RPMI7951 (cell line): ENCODE measurements at places on chromosomes 5 and 9.

GRCh38 chr9:122297512-122297911, 32.8 kb downstream of the MRRF start:
- DNase-seq = no peak

DNA sequence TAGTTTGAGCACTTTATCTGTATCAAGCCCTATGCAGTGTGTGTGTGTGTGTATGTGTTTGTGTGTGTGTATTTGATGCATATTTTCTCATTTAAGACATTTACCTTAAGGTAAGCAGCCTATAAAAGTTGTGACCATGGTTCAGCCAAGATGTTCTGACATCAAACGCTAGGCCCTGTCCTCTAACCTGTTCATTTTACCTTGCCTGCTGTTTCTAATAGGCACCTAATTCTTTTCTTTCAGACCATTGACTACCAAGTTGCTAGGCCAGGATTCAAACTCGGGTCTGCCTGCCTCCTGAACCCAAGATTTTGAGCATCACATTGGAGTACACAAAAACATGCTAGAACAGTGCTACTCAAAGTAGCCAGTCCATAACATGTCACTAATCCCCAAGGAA, 274.5 kb downstream of the PLK2 start:
- DNase-seq = no peak

- no peak for DNase-seq
Measured at GRCh38 chr9:6147846-6148245, 67.8 kb upstream of the IL33 start.

DNA sequence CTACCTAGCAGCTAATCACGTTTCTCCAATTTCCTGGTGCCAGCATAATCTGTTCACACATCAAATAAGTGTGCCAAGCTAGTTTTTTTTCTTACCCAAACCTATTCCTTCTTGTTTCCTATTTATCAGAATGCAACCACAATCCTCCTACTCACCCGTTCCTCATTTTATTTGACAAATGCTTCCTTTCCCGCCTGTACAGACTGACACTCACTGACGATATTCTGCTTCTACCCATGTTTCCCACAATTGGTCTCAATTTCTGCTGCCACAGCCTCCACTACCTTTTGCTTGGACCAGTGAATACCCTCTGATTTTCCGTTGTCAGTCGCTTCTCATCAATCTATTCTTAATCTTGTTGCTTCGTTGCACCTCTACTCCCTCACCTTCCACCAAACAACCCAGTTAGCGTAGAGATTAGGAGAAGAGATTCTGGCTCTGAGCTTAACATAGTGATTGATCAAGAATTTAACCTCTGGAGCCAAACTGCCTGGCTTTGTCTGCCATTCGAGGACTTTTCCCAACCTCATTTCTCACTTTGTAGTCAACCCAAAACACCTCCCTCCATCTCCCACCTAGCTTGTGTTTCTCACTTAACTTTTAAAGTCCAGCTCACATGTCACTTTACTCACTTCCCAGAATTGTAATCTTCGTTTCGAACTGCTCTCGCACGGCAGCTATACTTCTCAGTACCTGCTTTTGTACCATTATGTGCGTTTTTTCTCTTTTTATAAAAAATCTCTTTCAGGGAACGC, 729 bp upstream of the TMEM38B start:
- no peak for DNase-seq

GRCh38 chr5:109743770-109744212, 54.1 kb downstream of the MAN2A1 start:
- peak; percentile 82 for DNase-seq

DNA sequence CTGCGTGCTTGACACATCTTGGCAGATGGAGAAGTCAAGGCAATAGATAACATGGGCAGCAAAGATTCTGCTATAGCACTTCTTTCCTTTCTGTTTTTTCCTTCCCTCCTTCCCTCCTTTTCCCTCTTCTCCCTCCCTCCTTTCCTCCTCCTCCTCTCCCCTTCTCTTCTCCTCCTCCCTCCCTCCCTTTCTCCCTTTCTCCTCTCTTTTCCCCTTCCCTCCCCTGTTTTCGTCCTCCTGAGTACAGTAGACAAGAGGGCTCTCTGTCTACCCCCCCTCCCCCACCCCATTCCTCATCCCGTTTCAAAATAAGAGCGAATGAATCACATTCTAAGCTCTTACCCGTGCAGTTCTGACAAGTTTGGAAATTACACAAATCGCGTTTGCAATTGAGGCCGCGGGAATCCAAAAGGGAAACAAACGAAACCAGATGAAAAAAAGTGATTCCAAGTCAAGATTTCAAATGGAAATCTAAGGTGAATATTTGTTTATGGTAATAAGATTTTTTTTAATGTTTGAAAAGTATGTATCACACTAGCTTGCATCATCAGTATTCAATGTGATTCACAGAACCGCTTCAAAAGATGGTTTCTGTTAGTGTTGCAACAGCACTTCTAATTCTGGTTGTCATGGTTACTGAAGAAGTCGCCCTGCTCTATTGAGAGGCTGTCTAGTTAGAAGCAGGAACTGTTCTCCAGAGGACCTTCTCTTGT, 1.3 kb downstream of the NIM1K start:
- peak; percentile 87 for DNase-seq

DNA sequence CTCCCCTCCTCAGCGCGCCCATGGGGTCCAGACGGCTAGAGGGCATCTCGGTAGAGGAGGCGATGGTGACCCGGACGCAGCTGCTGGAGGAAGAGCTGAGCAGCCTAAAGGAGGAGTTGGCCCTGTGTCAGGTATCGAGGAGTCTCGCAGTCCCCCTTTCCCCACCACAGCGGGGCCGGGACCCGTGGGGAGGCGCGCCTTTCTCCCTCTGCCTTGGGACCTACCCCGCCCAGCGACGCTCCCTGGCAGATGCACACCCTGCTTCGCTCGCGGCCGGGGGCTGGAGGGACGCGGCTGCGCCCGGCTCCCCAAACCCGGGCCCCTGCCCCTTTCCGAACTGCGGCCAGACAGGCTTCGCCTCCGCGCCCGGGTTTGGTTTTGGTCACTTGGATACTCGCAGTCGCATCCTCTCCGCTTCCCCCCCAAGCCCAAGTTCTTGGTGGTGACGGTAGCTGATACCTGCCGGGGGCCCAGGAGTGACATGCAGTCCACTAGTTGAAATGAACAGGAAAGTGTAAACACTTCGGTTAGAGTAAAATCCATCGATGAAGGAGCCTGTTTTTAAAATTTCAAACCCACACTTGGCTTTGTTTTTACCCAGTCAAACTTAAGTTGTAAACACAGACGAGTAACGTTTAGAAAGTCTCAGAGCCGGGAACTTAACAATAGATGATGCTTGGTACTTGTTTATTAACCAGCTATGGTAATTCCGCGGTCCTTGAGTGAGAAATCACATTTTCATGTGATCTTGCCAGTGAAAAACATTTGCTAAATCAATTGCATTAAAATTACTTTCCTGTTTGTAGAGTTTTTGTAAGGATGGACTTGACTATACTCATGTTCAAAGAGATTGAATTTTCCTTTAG, 688 bp downstream of the CNTLN start:
- DNase-seq = peak; percentile 55

- peak; percentile 93 for DNase-seq
Measured at GRCh38 chr5:159905496-159905895, 10.8 kb upstream of the ADRA1B start.

- no peak for DNase-seq
Measured at GRCh38 chr5:155556222-155556621, 542.7 kb downstream of the KIF4B start.

DNA sequence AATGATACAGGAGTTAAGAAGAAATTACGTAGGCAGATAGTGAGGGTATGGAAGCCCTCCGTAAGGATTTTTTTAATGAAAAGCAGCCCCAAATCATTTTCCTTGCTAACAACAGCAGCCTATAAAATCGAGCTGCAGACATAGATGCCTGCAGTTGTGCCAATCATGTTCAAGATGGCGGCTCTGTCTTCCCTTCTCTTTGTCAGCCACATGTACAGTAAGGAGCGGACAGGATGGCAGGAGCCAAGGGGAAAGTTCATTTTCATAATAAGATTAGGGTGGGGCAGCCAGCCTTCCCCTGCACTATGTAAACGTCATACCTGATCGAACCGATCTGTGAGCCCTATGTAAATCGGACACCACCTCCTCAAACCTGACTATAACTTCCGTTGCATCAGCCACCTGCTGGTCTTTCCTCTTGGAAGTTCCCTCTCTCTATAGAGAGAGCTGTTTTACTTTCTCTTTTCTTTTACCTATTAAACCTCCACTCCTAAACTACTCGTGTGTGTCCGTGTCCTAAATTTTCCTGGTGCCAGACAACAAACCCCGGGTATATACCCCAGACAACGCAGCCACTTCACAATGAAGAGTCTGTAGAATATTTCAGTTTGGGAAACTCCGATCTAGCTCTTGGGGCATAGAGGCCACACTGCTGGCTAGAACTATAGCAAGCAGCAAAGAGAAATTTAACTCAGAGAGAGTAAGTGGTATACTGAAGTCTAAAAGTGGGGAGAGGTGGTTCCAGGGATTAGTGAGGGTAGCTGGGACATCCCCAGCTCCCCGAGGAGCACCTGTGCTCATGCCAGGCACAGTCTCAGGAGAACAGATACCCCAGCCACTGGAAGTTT, 20.8 kb upstream of the SLC24A2 start:
- DNase-seq = no peak

- no peak for DNase-seq
Measured at GRCh38 chr9:74281674-74282073, 215.5 kb upstream of the RORB start.

DNA sequence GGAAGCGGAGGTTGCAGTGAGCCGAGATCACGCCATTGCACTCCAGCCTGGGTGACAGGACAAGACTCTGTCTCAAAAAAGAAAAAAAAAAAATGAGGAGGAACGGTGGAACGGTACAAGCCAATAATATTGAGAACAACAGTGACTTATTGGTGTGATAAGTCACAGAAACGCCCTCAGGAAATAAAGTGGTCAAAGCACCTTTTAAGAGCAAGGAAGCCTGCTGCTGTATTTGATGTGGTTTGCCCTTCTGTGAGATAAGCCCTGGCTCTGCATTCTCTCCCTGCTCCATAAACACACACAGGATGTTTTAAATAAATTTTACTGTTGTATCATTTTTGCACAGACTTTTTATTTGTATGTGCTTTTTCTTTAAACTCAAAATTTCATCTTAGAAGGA, 269.9 kb upstream of the MSX2 start:
- DNase-seq = peak; percentile 66

- no peak for DNase-seq
Measured at GRCh38 chr5:33601881-33602280, 161.1 kb downstream of the TARS1 start.

DNA sequence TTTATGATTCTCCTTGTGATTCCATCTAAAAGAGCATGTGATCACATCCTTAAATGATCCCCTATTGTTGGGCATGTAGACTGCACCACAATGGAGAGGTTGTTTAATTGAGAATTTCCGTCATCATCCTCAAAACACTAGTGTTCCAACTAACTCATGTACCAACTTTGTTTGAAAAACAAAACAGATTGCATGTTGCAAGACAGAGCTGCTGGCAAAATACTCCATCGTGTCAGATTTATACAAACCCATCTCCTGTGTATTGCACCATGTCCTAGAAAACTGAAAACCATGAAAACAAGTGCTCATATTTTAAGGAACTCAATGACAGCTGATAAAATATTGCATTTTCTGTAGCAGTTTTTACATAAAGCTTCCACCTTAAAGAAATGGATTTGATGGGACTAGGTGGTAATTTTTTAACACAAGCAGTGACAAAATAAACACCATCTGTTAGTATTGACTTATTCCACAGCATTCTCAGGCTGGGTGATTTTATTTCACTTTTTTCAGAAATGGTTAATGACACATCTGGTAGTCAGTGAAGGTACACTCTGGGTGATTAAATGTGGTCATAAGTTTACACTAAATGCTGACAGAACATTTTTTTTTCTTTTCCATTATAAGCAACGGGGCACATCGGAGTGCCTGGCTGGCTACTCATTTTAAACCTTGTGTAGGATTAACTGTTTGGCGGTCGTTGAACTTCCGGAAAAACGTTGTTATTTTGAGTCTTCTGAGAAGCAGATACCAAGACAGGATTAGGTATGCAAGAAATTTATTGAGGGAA, 602.9 kb upstream of the WWC1 start:
- no peak for DNase-seq

DNA sequence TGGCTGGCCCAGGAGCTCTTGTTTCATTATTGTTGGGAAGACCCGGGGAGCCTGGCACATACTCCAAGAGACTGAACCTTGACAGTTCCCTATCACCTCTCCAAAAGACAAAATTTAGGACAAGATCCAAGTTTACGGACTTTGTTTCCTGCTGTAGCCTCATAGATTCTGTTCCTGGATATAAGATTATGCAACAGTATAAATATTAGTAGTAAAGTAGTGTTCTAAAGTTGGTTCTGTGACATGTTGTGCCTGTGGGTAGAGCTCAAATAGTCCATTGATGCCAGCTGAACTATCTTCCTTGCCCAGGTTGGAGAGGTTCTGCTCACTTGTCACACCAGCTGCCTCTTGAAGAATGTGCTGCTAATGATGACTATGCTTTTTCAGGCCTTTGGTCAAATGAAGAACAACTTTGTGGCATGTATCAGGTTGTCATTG, 430.2 kb downstream of the DMAC1 start:
- no peak for DNase-seq

DNA sequence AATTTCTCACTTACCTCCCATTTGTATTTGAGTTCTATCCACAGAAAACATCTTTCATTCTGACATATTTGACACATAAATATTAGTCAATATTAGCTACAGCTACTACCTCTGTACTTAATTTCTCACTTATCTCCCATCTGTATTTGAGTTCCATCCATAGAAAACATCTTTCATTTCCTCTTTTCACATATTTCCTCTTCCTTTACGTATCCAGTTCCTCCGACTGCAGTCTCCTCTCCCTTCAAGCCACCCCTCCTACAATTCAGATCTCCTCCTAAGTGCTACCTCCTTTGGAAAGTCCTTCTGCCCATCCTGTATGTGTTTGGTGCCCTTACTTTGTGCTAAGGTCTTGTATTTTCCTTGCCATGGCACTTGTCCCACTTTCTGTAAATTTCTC, 1.6 kb downstream of the SREK1IP1 start:
- no peak for DNase-seq

DNA sequence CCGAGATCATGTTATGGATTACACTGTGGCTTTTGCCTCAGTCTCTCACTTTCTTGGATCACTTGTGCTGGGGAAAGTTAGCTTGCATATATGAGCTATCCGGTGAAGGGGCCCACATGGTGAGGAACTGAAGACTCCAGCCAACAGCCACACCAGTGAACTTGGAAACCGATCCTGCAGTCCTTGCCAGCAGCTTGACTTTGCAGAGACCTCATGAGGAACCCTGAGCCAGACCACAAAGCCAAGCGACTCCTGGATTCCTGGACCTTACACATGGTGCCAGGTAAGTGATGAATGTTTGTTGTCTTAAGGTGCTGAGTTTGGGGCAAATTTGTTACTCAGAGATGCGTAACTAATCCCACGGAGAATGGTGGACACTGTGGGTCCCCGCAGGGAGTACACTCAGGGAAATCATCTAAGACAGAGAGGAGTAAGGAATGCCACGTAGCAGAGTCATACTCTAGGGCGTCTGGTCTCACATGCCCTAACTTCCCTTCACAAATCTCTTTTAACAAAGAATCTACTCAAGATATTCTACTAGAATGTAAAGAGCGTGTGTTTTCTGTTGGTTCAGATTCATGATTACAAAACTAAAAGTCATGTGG, 76.5 kb upstream of the PJA2 start:
- DNase-seq = no peak
